ENCODE measurements at places on chromosomes 4 and X.

- DNase-seq = no peak
Observed at GRCh38 chrX:19107035-19107434, 15.2 kb downstream of the ADGRG2 start.

GRCh38 chr4:74190919-74191397, 33.0 kb downstream of the MTHFD2L start:
- no peak for DNase-seq

GRCh38 chrX:97858592-97858991, 974.9 kb downstream of the RPA4 start:
- no peak for DNase-seq

GRCh38 chr4:127586922-127587571, 45.7 kb upstream of the INTU start:
- DNase-seq = no peak

DNA sequence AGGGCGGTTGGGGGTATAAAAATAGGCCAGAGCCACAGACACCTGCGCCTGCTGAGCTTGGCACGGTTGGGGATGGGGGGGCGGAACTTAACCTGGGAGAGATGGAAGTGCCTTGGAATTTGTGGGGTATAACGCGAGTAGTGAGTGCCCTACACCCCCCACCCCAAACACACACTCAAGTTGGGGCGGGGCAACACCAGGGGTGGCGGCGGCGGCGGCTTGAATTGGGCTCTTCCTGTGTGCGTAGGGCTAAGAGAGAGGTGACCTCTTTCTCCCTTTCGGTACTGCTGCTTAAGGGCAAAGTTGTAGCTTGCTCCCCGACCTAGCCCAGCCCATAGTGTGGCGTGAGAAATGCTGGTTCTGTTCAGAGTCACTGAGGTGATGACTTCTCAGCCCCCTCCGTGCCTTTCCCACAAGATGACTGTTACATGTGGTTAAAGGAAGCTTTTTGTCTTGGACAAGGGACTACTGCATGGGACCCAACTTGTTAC, 839 bp downstream of the STK26 start:
- DNase-seq = no peak

All from stimulated activated CD4-positive, alpha-beta T cell treated with anti-CD3 and anti-CD28 coated beads, TNF-alpha, amount 100 ng/mL, for 1 hour (primary cell).